ENCODE measurements at places on chromosomes 13 and 19.

GRCh38 chr13:73228546-73228945 is 169.7 kb downstream of the KLF5 start:
- no peak for DNase-seq

DNA sequence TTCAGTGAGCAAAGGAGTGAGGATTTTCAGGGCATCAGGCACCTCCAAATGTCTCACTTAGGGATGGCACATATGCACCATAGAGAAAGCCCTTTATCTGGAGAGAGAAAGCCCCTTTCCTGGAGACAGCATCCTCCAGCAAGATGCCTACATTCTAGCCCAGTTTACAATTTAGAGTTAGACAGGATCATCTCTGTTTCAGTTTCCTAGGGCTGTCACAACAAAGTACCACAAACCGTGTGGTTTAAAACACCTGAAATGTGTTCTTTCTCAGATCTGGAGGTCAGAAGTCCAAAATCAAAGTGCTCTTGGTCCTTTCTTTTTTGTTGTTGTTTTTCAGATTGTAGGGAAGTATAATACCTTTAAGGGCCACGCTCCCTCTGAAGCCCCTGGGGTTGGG is 61.8 kb downstream of the MBNL2 start:
- no peak for DNase-seq

GRCh38 chr13:23377579-23377978 is 55.9 kb downstream of the SACS start:
- DNase-seq: no peak

DNA sequence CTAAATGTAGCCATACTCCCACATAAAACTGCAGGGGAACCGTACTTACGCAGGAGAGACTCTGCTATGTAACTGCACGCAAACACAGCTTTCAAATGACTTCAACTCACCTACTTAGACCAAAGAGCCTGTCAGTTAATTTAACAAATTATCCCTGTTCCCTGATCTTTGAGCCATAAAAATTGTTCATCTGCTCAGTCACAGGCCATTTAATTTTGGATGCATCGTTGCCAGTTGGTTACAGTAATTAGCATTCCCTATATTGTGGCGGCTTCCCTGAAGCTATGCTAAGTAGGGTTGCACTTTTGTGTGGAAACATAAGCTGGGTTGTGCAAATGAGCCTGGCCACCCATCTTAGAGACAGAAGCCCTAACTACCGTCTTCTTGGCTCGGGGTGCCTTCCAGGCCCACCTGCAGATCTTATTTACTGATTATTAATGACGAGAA is 21.2 kb upstream of the OBI1 start:
- DNase-seq: no peak

DNA sequence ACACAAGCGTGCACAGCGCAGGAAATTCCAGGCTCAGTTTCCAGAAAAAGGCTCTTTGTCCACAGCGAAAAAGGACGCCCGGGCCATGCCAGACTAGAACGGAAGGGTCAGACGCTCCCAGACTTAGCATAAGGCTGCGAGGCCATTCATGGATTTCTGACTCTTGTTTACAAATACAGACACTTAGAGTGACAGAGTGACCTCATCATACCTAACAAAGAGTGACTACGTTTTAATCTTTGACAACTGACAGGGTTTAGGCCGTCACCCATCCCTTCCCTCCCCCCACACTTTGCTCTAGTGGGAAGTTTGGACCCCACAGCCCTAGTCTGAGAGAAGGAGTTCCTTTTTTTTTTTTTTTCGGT is 418 bp upstream of the ZNF709 start:
- DNase-seq: no peak
